ENCODE measurements at places on chromosomes 2 and 18.

DNA sequence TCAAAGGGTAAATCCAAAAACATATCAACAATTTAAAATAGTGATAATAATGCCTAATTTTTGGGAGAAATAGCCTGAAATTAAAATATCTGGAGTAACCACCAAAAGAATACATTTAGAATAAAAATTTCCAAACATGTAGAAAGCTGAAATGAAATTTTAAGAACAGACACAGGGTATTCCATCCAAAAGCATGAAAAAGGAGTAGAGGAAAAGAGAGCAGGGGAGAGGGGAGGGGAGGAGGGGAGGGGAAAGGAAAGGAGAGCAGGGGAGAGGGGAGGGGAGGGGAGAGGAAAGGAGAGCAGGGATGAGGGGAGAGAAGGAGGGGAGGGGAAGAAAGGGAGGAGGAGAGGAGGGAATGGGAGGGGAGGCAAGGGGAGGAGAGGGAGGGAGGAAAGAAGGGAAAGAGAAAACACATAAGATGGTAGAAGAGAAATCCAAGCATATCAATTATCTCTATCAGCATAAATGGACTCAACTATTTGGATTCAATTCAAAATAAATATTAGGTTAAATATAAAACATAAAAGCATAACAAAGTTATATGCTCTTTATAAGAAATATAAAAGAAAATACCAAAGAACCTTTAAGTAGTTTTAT lies 141.1 kb downstream of the ZNF385B start:
- no peaks in the 10 kb centered on the region for H3K4me1 ChIP-seq
- H3K4me3 ChIP-seq = no peak overlapping the region
- no peak for DNase-seq
- H3K27ac ChIP-seq = peak overlapping the region; percentile 85

- peaks cover 3% of the 10 kb centered on the region for H3K36me3 ChIP-seq
- no peak overlapping the region for H3K27ac ChIP-seq
- no peak overlapping the region for H3K4me3 ChIP-seq
- no peaks in the 10 kb centered on the region for H3K4me1 ChIP-seq
- peaks cover 68% of the 10 kb centered on the region for H3K27me3 ChIP-seq
- DNase-seq = no peak
Measured at GRCh38 chr18:48534364-48534763, 4.5 kb upstream of the CTIF start.

- no peak overlapping the region for H3K27ac ChIP-seq
- H3K4me3 ChIP-seq = no peak overlapping the region
- no peaks in the 10 kb centered on the region for H3K27me3 ChIP-seq
- no peak for DNase-seq
- peaks cover 5% of the 10 kb centered on the region for H3K4me1 ChIP-seq
- H3K36me3 ChIP-seq = peaks cover 5% of the 10 kb centered on the region
Measured at GRCh38 chr2:102446936-102447335, 24.0 kb downstream of the IL18RAP start.

GRCh38 chr2:7057865-7058400 lies 140.7 kb downstream of the RNF144A start:
- no peaks in the 10 kb centered on the region for H3K27me3 ChIP-seq
- H3K4me1 ChIP-seq = peaks cover 24% of the 10 kb centered on the region
- H3K36me3 ChIP-seq = no peaks in the 10 kb centered on the region
- H3K27ac ChIP-seq = peak overlapping the region; percentile 74

GRCh38 chr2:7539760-7540159 lies 622.5 kb downstream of the RNF144A start:
- no peaks in the 10 kb centered on the region for H3K36me3 ChIP-seq

DNA sequence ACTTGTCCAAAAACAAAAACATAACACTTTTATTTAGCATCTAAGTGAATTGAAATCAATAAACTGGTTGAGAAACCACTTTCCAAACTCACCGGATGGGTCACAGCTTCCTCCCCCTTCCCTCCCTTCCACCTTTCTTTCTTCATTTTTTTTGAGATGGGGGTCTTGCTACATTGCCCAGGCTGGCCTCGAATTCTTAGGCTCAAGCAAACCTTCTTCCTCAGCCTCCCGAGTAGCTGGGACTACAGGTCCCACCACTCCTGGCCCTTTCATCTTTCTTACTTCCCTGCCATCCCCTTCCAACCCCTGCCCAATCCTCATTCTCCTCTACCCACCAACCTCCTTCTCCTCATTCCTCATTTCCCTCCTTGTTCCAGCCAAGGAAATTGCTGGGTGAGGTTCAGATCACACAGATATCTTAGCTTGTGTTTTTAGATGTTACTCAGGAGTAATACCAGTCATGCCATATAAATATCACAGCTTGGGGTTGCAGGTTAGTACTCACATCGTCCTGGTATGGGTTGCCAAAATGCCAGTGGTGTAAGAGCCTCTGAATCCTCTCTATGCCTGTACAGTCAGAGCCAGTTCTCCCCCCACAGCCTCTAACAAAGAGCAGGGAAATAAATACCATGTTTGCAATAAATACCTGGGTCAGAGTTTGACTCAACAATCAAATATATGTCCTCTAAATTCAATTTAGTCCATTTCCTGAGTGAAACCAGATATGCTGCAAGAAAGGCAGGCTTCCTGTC lies 132.7 kb upstream of the NDUFV2 start:
- peaks cover 39% of the 10 kb centered on the region for H3K27me3 ChIP-seq
- DNase-seq = no peak
- no peak overlapping the region for H3K4me3 ChIP-seq
- no peaks in the 10 kb centered on the region for H3K36me3 ChIP-seq

GRCh38 chr2:203875471-203875870 lies 7.9 kb downstream of the CTLA4 start:
- no peaks in the 10 kb centered on the region for H3K27me3 ChIP-seq
- peak overlapping the region; percentile 43 for H3K27ac ChIP-seq
- no peak for DNase-seq
- no peak overlapping the region for H3K4me3 ChIP-seq

GRCh38 chr2:75276093-75277029 lies 77.0 kb upstream of the TACR1 start:
- H3K4me3 ChIP-seq = no peak overlapping the region
- H3K4me1 ChIP-seq = no peaks in the 10 kb centered on the region
- peaks cover 28% of the 10 kb centered on the region for H3K27me3 ChIP-seq
- no peak for DNase-seq
- no peak overlapping the region for H3K27ac ChIP-seq

DNA sequence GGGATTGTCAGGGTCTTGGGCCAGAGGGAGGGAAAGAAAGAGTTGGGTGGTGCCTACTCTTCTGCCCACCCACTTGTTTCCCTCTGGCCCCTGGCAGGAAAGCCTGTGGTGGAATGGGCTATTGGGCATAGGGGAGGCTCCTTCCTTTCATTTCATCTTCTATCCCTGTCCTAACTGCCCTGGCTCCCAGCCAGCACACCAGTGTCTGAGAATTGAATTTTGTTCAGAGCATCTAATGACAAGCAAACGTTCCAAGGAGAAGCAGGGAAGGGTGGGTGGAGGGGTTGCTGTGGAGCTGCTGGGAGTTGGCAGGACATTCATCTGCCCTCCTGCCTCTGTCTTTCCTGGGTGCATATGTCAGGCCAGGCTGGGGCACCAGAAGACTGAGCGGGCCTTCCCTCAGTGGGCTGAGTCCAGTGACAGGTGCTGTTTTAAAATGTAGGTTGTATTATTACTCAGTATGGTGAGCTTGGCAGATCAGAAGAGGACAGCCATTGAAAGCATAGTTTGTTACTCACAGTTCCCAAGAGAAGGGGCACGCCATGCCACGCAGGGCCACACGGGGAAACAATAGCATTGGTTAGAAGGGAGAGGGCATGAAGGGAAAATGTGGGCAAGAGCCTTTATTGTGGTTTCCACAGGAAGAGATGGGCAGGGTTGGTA lies 171.9 kb downstream of the ACOXL start:
- H3K36me3 ChIP-seq = no peaks in the 10 kb centered on the region
- peaks cover 6% of the 10 kb centered on the region for H3K4me1 ChIP-seq
- no peaks in the 10 kb centered on the region for H3K27me3 ChIP-seq
- H3K27ac ChIP-seq = no peak overlapping the region
- no peak overlapping the region for H3K4me3 ChIP-seq

DNA sequence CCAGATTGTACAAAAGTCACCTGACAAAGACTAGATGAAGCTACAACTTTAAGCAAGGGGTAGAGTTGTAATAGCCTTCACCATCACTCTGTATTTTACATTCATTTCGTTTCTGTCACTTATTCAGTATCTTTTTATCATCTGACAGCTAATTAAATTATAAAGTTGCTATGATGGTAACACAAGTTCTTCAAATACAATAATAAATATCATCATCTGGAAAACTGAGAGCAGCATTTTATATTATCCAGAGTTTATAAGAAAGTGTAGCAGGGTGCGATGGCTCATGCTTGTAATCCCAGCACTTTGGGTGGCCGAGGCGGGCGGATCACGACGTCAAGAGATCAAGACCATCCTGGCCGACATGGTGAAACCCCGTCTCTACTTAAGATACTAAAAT lies 21.1 kb downstream of the DYNC2LI1 start:
- H3K4me1 ChIP-seq = no peaks in the 10 kb centered on the region
- no peak for DNase-seq
- H3K4me3 ChIP-seq = no peak overlapping the region
- H3K36me3 ChIP-seq = peaks cover 3% of the 10 kb centered on the region
- H3K27ac ChIP-seq = no peak overlapping the region

- H3K4me1 ChIP-seq = no peaks in the 10 kb centered on the region
- H3K27ac ChIP-seq = no peak overlapping the region
- H3K4me3 ChIP-seq = no peak overlapping the region
- peaks cover 31% of the 10 kb centered on the region for H3K27me3 ChIP-seq
- H3K36me3 ChIP-seq = no peaks in the 10 kb centered on the region
Measured at GRCh38 chr2:118980573-118980972, 38.6 kb downstream of the MARCO start.

- H3K4me1 ChIP-seq = peaks cover 45% of the 10 kb centered on the region
- no peaks in the 10 kb centered on the region for H3K27me3 ChIP-seq
- DNase-seq = peak; percentile 28
- H3K27ac ChIP-seq = peak overlapping the region; percentile 99
Measured at GRCh38 chr2:70143314-70144150, 47.3 kb downstream of the C2orf42 start.

GRCh38 chr2:53561155-53561554 lies 206.4 kb upstream of the CHAC2 start:
- H3K4me1 ChIP-seq = no peaks in the 10 kb centered on the region
- no peak for DNase-seq
- H3K4me3 ChIP-seq = no peak overlapping the region
- no peaks in the 10 kb centered on the region for H3K27me3 ChIP-seq
- no peak overlapping the region for H3K27ac ChIP-seq

DNA sequence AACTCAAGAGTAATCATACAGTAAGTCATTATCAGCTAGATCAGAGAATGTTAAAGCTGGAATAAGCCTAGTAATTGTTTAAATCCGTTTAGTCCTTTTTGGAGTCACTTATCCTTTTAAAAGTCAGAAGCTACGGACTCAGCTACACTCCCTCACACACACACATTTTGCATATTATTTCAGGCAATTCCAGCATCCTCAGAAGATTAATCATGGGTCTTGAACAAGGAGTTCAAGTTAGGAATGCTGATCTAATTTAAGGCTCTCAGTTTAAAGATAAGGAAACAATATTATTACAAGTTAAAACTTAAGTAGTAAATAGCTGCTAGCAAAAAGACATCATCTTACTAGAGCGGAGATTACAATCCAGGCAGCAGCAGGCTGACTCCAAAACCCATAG lies 74.3 kb downstream of the GTF3C3 start:
- no peaks in the 10 kb centered on the region for H3K36me3 ChIP-seq
- no peaks in the 10 kb centered on the region for H3K27me3 ChIP-seq
- H3K27ac ChIP-seq = no peak overlapping the region
- no peaks in the 10 kb centered on the region for H3K4me1 ChIP-seq
- no peak overlapping the region for H3K4me3 ChIP-seq

- no peak for DNase-seq
- H3K36me3 ChIP-seq = no peaks in the 10 kb centered on the region
- no peak overlapping the region for H3K27ac ChIP-seq
- peaks cover 13% of the 10 kb centered on the region for H3K27me3 ChIP-seq
Measured at GRCh38 chr18:25725501-25725900, 364.9 kb downstream of the SS18 start.
